ENCODE measurements at places on chromosomes 5 and 9.

GRCh38 chr5:119031905-119032304, 39.0 kb upstream of the DMXL1 start:
- no peak for DNase-seq

GRCh38 chr5:67643536-67643935, 446.9 kb upstream of the CD180 start:
- no peak for DNase-seq

DNA sequence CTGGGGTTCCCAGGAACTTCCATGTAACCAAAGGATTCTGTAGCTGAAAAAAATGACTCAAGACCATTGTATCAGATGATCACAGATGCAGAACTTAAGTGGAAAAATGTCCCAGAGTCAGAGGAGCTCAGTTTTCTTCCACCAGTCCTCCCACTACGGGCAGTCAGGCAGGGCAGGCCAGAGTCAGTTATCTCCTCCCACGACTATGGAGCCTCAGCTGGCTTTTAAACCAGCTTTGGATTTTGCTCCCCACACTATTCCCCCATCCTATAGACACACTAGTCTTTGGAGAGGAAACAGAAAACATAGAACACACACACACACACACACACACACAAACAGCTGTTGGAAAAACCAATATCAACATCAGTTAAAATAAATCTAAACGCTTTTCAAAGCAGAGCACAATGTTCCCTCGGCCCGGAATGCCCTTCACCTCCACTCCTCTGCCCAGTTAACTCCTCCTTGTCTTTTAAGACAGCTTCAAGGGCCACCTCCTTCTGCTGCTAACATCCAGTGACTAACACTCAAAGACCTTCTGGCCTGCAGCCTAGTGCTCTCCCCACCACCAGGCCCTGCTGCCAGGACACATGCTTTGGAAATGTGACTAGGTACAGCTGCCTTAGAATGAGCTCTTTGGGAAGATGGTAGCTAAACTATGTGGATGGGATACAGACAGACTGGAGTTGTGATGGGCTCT, 56.8 kb downstream of the NIPAL4 start:
- no peak for DNase-seq

- DNase-seq = no peak
These were observed 23.3 kb upstream of the MGAT1 start for GRCh38 chr5:180825768-180826525.

GRCh38 chr5:29642601-29643000, 1550.9 kb upstream of the CDH6 start:
- DNase-seq = no peak

DNA sequence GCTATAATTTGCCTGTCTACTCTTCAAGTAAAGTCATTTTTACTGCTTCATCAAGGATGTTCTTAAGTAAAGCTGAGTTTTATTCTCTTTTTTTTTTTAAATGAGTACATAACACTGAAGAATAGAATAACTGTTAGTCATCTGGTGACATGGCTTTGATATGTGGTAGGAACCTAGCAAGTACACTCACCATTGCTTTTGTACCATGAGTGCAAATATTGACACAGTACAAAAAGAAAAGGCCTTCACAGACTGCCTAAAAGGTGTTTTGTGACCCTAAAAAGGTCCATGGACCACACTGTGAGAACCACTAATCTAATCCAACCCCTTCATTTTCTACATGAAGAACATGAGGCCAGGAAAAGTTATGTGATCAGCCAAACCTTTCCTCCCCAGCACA, 55.0 kb downstream of the ECPAS start:
- no peak for DNase-seq

DNA sequence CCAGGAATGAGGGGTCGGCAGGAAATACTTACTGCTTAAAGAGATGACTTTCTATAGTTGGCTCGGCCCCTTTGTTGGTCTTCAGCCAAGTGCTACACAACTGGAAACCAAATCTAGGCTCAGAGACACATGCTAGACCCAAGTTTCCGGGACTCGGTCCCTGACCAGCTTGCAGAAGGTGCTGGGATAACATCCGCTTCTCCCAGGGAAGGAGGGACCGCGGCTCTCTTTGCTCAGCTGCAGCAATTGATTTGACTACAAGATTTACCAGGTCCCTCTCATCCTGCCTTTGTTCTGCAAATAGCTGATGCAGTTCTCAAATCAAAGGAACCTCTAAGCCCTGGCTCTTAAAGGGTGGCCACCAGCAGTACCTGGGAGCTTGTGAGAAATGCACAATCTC, 314.7 kb downstream of the MLLT3 start:
- DNase-seq = no peak

GRCh38 chr9:105900123-105900522, 205.8 kb downstream of the TMEM38B start:
- DNase-seq = no peak

DNA sequence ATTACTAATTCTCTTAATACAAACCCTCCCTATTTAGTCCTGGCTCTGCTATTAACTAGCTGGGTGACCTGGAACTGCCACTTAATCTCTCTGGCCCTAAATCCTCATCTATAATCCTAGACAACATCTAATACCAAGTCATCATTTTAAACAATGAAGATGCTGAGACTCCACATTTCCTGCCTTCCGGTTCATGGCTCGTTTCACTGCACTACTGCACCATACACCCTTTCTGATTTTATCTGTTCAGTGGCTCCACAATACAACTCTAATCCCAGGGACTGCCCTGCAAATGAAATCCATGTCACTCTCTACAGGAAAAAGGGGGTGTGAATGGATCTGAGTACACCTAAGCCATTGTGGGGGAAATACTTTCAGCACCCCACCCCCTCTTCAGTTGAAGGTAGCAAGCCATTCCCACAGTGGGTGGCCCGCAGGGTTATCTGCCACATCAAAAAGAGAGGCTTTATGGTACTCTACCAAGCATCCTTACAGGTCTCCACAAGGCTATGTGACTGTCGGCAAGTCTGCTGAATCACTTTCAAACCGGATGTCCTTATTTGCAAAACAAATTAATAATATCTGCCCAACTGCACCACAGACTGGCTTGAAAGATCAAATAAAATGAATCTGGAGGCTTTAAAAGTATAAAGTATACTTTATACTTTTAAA, 89.5 kb downstream of the EPB41L4A start:
- no peak for DNase-seq

GRCh38 chr5:102747386-102748166, 7.5 kb upstream of the PAM start:
- DNase-seq = no peak

- DNase-seq = no peak
These were observed 39.9 kb downstream of the ERP44 start for GRCh38 chr9:100058699-100059579.

DNA sequence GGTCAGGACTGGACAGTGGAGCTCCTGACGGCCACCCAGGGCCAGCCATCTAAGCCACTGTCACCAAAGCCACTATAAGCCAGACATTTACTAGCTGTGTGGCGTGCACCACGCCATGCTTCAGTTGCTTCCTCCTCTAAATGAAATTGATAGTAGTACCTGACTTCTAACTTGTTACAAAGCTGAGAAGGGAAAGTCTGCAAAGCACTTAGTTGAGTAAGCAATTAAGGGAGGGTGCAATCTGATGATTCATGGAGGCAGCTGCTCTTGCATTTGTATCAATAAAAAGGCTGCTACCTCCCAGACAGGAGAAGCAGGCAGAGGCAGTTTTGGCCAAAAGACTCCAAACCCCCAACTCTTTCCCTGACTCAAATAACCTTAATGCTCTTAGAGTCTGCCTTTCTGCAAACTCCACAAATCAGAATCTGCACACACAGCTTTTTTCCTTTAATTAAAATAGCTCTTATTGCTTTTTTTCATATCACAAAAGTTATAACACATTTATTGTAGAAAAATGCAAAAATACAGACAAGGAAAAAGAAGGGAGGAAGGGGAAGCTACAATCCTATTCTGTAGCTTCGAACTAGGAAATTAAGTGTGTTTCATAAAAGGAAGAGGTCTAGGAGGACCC, 19.3 kb upstream of the RAPGEF1 start:
- DNase-seq = no peak

GRCh38 chr5:58886315-58887207, 303.7 kb downstream of the RAB3C start:
- peak; percentile 43 for DNase-seq

DNA sequence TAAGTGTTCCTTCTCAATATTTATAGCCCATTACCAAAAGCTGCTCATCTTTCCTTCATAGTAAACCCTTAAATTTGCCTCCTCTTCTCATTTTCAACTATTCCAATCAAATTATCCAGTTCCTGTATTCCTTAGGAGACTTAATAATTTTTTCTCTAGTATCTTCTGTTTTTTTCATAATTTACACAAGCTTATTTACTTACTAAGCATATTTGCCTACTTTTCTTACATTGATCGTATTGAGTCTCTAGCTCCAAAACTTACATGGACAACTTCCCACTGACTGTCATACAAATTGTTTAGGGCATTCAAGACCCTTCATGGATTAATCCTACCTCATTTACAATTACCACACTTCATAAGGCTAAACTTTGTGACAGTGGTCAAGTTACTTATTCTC, 3.6 kb downstream of the CERT1 start:
- DNase-seq = no peak

- DNase-seq = no peak
These were observed 156.4 kb downstream of the ST8SIA4 start for GRCh38 chr5:100746730-100747129.

DNA sequence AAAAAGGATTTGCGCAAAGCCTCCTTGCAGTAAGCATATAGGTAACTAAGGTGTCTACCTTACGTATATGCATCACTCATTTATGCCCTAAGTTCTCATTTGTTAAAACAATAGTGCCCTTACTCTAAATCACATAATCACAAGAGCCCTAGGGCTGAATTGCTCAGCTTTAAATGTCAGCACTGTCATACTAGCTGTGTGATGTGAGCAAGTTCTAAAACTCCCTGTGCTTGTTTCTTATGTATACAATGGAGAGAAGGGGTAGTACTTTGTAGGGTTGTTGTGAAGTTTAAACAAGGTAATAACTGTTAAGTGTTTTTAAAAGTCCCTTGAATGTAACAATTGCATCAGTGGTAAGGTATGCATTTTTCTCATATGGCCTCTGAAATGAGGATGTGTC, 169.5 kb upstream of the DMRT1 start:
- no peak for DNase-seq

GRCh38 chr9:114071197-114071795, 6.8 kb downstream of the AMBP start:
- DNase-seq = no peak

DNA sequence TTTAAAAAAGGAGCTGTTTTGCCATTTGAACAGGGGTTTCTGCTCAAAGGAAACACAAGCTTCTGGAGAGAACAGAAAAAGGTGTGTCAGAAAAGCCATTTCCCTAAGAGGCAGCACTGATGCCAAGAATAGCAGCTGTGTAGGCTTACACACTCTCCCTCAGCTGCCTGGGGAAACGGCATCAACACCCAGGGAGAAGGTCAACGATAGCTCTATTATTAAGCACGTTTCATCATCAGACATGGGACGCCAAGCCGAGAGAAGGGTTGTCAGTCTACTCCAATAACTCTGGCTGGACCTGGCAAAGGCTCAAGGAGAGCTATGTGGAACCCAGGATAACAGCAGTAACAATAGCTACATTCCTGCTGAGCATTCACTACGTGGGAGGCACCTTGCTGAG, 314.2 kb downstream of the CDK5RAP2 start:
- no peak for DNase-seq

DNA sequence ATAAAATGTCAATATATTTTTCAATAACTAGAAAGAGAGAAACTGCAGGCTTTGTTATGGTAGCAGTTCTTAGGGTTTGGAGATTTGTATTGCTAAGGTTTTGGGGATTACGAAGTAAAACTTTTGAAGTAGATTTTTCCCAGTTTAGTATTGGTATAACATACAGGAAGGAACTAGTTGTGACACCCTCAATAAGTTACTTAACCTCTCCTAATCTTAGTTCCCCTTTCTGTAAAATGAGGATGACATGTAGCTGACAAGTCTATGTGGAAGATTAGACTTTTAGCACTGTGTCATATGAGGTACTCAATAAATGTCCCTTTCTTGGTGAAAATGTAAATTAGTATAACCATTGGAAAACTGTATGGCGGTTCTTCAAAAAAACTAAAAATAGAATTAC, 73.4 kb upstream of the ATG10 start:
- no peak for DNase-seq

GRCh38 chr5:159763562-159763961, 152.7 kb upstream of the ADRA1B start:
- no peak for DNase-seq

GRCh38 chr5:132280371-132281240, 13.6 kb upstream of the SLC22A4 start:
- DNase-seq = no peak

DNA sequence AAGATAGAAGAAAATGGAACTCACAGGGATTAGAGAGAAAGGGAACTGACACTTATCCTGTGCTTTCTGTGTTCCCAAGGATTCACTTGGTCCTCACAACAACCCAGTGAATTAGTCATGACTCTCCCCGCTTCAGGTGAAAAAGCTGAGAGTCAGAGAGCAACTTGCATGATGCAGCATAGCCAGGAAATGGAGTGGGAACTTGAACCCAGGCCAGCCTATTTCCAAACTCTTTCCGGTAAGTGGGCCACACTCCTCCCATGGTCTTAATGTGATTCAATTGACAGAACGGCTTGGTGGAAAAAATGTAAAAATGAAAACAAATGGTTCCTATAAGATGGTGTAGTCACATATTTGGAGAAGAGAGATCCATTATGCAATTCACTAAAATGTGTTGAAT, 45.9 kb upstream of the CEMIP2 start:
- DNase-seq = no peak

DNA sequence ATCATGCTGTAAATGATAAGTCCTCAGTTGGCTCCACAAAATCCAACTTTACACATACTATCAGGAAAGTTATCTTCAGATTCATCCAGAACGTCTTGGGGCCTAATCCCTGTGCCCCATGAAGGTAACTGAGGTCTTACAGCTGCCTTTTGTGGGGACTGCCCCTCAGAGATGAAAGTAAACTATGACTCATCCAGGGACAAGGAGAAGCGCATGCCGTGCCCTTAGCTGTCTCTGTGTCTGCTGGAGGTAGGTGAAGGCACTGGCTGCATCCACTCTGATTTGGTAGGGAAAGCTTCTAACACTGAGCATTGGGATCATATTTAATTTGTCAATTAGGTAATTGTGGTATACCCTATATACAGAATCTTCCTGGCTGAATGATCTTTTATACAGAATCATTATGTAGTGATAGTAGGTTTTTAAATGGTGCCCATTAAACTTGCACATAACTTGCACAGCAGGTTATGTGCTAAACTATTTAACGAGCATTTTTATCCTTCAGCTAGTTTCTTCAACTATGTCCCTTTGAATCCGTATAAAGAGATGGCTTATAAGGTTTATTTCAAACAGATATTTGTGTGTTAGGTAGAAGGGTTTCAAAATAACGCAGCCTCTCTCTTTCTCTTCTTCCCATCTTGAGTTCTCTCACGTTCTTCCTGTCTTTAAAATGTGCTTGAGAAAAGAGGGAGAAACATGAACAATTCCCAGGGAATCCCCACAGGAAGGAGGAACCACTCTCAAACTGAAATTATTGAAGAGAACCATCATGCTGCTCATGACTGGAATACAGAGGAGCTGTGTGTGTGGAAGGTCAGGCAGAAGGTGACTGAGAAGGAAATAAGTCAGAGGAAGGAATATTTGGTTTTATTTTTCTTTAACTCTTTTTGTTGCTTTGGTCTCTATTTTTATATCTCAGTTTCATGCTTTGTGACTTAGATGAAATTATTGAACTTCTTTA, 250.9 kb downstream of the CD180 start:
- DNase-seq = no peak
